ENCODE measurements at places on chromosomes 4 and X. TPM values are rescaled to one million over a fixed set of nuclear protein-coding genes. Genes with fewer than 3 reads are reported as not detected.

DNA sequence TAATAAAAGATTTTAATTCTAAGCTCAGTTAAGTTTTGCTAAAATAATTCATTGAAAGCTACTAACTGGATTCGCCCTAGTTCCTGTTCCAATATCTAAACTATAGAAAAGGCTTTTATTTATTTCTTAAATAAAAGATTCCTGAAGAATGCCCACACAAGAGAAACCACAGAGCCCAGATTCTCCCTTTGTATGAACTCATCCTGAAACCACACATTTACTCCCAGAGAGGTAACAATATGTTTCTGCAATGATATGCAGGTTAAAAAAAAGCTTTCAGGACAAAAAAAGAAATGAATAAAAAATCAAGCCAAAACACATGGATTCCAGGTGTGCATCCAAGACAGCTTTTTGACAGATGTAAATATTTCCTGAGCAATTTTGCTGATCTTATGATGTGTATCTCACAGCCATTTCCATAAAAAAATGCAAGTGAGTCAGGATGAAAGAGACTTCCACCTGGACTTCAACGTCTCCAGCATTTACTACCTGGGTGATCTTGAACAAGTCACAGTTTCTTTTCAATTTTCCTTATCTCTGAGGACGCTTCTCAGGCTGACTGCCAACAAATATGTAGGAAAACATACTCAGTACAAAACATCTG is 234.4 kb upstream of the FAT1 start:
- DNase-seq = no peak

DNA sequence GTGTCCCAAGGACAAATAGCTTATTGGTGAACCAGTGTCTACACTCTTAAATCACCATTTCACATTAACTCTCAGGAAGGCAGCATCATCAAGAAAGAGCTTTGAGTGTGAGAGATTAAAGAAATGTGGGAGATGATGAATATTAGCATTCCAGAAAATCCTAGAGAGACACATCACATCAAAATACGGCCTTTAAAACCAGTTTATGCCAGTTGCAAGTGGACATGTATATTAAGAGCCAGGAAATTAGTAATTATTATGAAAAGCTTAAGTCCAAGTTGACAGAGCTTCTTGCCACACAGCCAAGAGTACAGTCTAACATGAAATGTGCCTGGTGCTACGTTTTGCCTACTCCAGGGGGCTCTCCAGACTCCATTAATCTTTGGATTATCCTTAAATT is 503.0 kb upstream of the BOD1L1 start:
- DNase-seq = no peak

GRCh38 chr4:45578874-45579273 is 545.0 kb downstream of the GABRG1 start:
- DNase-seq = no peak

The PNCK gene
- polyA plus RNA-seq = 6.2 TPM

The ATP2B3 gene
- 0.35 TPM for polyA plus RNA-seq
